Astrocyte (in vitro differentiated cells and primary cell): ENCODE measurements at places on chromosomes 5 and 9.

- DNase-seq = peak; percentile 82
Measured at GRCh38 chr9:99085949-99086948, 18.7 kb upstream of the TGFBR1 start.

- peak; percentile 34 for DNase-seq
Measured at GRCh38 chr5:157820593-157821252, 38.2 kb downstream of the CLINT1 start.

DNA sequence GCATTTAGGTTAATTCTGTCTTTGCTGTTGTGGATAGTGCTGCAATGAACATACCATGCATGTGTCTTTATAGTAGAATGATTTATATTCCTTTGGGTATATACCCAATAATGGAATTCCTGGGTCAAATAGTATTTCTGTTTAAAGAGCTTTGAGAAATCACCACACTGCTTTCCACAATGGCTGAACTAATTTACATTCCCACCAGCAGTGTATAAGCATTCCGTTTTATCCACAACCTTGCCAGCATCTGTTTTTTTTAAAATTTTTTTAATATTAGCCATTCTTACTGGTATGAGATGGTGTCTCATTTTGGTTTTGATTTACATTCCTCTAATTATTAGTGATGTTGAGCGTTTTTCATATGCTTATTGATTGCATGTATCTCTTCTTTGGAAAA, 15.5 kb upstream of the TARS1 start:
- DNase-seq = no peak

DNA sequence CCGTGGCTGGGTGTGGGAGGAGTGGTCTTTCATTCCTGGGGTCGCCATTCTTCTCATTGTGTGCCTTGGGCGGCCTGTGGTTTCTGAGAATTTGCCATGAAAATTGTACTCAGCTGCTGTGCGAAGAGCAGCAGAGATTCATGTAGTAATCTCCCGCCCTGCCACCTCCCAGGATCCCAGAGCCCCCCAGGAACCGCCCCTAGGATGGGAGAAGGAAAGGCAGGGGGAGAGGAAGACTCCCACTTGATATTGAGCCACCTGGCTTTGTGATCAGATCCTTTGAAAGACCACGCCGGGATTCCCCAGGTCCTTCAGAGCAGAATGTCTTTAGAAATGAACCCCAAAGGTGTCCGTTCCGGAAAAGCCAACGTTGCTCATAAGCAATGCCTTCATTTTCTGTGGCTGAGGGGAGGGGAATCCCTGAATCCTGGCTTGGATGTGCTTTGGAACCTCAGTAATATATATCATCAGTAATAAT, 27.6 kb downstream of the NEURL1B start:
- no peak for DNase-seq

GRCh38 chr5:35545190-35545589, 72.5 kb upstream of the SPEF2 start:
- DNase-seq = no peak

DNA sequence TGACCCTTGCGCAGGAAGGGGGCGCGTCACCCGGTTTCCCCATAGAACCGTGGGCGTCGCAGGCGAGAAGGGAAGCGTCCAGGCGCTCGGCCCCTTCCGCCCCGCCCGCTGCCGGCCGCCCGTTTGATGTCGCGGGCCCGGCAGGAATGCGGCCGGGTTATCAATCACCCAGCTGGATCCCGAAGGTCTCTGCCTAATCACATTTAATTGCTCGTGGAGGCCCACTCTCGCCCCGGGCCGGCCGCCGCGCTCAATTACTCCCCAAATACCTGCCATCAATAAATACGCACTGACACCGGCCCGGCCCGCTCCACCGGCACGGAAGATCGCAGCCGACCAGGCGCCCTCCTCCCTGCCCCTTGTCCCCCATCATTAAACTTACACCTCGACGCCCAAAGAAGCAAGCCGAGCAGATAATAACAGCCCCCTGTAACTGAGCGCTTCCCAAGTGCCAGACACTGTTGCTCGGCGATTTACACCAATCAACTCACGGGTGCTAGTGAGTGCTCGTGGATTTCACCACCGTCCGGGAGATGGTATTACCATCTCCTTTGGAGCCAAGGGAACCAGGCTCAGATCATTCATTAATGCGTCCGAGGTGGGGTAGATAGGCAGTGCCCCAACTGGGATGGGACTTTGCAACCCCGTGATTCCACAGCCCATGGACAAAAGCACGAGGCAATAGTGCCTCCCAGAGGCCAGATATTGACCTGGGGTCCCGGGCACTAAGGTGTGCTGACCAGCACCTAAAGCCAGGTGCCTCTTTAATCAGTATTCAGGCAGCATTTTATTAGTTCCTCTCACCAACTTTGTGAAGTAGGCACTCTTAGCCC, 11.3 kb downstream of the MSX2 start:
- DNase-seq = peak; percentile 24
